ENCODE measurements at places on chromosomes 1 and 21.
A peak's percentile ranks its signal among the peaks of the same experiment; 100 is the strongest.

DNA sequence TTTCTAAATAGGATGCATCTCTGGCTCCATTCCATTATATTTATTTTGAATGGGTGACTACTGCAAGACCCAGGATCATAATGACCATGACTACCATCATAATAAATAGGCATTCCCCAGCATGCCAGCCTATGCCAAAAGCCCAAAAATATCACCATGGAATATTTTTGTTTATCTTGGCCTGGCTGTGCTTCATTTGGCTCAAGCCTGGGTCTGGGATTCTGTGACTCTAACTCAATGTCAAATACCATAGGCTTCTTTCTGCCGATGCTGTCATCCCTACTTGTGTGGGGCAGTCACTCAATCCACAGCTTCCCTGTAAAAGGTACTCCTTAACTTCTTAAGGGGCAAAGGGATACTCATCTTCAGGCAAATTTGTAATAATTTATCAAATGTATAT, 66.6 kb downstream of the DIRAS3 start:
- no peak for DNase-seq

- DNase-seq = no peak
Measured at GRCh38 chr1:66556161-66556611, 22.2 kb downstream of the SGIP1 start.

GRCh38 chr1:5376538-5377247, 615.5 kb downstream of the NPHP4 start:
- DNase-seq = no peak

DNA sequence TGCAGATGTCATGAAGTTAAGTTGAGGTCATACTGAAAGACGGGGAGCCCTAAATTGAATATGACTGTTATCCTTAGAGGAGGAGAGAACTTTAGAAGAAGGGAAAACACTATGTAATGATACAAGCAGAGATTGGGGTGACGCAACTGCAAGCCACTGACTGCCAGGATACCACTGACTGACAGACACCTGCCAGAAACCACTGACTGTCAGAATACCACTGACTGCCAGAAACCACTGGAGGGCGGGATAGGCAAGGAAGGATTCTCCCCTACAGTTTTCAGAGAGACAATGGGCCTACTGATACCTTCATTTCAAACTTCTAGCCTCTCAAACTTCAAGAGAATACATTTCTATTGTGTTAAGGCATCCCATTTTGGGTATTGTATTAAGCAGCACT, 388.7 kb downstream of the USH2A start:
- no peak for DNase-seq

GRCh38 chr21:31470896-31471694, 127.0 kb upstream of the TIAM1 start:
- no peak for DNase-seq

- no peak for DNase-seq
Measured at GRCh38 chr21:45465105-45465504, 60.1 kb downstream of the COL18A1 start.

GRCh38 chr1:230384380-230385157, 41.6 kb downstream of the PGBD5 start:
- DNase-seq = no peak

- no peak for DNase-seq
Measured at GRCh38 chr1:232016616-232017015, 390.0 kb downstream of the DISC1 start.

GRCh38 chr21:43893536-43894205, 28.6 kb downstream of the AGPAT3 start:
- no peak for DNase-seq

- DNase-seq = no peak
Measured at GRCh38 chr1:84504580-84505492, 1.4 kb upstream of the SPATA1 start.

- no peak for DNase-seq
Measured at GRCh38 chr21:17925899-17926298, 106.7 kb upstream of the C21orf91 start.

GRCh38 chr1:71522721-71523120, 441.9 kb upstream of the ZRANB2 start:
- no peak for DNase-seq

DNA sequence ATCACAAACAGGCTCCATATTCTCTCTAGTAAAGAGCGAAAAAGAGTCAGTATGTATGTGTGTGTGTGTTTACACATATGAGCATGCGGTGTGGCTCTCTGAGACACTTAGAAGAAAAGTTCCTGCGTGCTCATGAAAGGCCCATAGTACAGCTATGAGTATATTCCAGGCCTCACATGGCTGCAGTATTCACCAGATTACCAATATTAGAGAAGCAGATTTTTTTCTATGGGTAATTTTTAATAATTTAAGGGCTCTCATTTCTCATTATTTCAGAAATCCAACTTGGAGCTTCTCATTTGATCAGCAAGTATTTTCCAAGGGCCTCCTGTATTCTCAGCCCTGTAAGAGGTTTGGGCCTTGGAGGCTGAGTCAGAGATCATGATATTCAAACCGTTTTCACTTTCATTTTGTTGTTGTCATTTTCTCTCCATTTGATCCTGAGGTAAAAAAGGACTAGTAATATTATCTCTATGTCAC, 232.9 kb upstream of the SGIP1 start:
- DNase-seq = peak; percentile 2

DNA sequence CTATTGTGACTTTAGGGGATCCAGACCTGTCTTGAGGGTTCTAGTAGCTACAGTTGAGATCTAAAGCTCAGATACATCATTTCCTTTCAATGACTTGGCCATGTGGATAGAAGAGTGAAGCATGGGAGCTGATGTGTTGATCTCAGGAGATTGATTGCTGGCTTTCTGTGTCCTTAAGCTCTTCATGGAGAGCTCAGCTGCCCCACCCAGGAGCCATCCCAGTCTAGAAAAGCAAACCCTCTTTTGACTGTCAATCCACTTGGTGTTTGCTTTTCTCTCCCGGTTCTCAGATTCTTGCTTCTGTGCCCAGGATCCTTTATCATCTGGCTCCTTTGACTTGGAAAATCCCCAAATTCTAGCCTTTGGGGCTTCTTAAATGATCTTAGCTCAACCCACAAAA, 87.2 kb downstream of the ATP1A1 start:
- no peak for DNase-seq

DNA sequence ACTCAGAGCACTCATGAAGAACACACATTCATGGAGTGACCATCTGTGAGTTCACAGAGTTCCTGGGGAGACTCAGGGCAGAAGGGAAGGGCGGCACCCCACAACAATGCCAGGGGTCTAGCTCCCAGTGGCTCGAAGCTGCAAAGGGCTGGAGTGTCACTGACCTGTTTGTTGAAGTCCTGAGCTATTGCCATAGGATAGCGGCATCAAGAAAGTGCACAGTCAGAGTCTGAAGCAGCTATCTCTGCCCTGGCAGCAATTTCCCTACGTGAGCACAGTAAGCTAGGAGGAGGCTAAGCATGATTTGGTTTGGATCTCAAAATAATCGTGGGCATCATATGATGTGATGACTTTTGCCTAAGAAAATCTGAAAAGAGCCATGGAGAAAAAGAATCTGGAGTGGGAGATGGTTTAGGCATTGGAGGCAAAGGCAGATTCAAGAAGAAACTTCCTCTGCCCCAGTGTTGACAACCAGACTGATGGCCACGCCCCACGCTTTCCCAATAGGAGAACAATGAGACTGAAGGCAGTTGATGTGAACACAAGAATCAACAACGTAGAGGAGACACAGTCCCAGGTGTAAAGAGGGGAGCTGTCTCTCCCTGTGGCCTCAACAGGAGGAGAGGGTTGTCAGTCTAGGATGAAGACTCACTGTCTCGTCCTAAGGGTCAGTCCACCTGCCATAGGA, 100.0 kb upstream of the SLC25A33 start:
- DNase-seq = no peak

GRCh38 chr1:185487026-185487425, 170.0 kb upstream of the IVNS1ABP start:
- DNase-seq = no peak

DNA sequence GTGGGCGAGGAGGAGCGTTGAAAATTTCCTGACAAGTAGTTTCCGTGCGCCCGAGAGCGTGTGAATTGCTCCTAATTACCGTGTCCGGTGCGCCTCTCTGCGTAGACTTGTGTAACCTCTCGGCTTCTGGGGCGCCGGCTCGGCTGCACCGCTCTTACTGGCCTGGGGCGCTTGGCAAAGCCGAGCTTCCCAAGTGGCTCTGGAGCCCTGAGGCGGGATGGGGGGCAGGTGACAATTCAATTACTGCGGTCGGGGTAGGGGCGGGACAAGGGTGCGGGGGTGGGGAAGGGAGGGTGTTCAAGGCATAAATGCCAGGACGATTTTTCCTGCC, 392 bp upstream of the DMRTA2 start:
- no peak for DNase-seq

GRCh38 chr1:37475380-37476086, 1.2 kb downstream of the ZC3H12A start:
- DNase-seq = no peak

DNA sequence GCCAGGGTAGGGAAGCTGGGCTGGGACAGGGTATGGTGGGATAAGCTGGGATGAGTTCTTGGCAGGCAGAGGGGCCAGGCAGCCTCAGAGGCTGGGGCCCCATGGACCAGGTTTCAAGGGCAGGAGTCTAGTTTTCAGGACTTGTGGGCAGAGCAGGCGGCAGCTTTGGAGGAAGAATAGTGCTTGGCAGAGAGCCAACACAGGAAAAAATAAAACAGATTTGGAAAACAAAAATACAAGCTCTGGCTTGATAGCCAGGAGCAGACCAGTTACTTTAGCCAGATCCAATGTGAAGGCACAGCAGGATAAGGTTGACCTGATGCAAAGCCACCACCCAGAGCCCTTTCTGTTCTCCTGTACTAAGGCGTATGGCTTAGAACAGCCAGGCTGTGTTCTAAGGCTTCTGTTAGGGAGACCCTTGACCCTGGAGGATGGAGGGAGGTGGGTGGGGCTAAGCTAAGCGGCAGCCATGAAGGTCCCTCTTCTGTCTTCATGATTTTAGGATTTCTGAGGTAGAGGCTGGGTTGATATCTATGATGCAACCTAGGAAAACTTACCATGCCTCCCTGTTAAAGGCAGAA, 5.5 kb downstream of the TRAF5 start:
- no peak for DNase-seq

Measured in CD4-positive, alpha-beta T cell treated with Interferon gamma for 1 hour (primary cell).